ENCODE measurements at places on chromosomes 5 and 9.

DNA sequence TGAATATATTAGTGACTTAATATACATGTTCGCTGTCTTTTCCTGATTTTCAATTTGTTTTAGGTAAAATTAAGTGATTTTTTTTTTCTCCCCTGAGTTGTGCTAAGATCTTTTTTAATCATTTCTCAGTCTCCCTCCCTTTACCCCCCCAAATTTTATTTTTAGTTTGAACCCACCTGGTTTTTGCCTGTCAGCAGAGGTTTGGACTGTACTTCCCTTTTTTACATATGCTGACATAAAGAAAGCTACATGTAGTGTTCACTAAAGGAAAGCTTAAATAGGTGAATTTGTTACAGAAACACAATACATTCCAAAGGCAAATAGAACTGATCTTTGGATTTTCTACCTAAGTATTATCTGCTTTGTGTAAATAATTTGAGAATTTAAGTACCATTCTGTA lies 82.2 kb downstream of the IPO11 start:
- no peak for DNase-seq

DNA sequence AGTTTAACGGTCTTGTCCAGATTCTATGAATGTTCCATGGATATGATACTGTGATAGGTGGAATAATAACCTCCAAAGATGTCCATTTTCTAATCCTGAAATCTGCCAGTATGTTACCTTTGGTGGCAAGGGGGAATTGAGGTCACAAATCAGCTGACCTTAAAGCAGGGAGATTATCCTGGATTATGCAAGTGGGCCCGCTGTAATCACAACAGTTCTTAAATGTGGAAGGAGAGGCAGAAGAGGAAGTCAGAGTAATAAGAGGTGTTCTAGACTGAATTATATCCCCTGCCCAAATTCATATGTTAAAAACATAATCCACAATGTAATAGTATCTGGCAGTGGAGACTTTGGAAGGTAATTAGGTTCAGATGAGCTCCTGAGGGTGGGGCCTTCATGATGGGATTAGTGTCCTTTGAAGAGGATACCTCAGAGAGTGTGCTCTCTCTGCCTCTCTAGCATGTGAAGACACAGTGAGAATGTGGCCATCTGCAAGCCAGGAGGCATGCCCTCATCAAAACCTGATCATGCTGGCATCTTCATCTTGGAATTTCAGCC lies 47.6 kb upstream of the ZFAND5 start:
- DNase-seq = no peak

DNA sequence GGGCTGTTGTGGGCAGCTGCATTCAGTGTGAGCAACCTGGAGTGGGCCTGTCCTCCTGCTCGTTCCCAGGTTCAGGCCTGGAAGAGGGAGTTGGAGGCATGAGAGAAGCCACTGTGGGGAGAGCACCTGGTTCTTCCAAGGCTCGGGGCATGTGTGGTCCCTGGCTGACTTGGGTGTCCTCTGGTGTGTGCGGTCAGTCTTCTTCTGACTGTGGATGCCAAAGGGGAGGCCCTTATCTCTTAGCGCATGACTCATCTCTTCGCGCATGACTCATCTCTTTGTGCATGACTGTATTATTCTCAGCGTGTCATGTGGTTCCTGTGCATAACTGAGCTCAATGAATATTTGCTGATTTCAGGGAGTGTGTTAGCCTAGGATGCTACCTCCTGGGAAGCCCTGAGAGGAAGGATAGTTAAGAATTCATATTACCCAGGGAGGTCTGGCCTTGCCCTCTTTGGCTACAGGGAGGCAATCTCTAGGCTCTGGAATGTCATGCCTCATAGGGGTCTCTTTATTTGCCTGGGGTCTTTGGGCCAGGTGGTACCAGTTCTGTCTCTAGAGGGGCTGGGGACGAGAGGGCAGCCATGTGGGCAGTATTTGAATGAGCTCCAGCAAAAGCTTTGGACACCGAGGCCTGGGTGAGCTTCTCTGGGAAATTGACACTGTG lies 188.7 kb downstream of the HSPA4 start:
- DNase-seq = no peak

- DNase-seq = no peak
Observed at GRCh38 chr5:1952444-1953099, 69.8 kb upstream of the IRX4 start.

DNA sequence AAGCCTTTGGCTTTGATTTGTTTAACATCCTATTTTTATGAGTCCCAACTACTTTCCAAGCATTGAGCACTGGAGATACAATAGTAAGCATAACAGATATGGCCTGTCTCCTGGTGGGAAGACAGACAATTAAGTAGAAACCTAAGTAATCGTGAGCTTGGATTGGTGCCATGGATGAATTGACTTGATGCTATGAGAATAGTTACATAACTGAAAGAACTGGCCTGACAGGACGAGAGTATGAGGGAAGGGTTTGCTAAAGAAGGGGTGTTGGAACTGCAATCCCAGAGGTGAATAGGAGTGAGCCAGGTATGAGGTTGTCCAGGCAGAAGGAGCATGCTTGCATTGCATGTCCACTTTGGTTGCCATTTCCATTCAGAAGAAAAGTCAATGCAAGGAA lies 52.4 kb downstream of the GPR21 start:
- DNase-seq = no peak

DNA sequence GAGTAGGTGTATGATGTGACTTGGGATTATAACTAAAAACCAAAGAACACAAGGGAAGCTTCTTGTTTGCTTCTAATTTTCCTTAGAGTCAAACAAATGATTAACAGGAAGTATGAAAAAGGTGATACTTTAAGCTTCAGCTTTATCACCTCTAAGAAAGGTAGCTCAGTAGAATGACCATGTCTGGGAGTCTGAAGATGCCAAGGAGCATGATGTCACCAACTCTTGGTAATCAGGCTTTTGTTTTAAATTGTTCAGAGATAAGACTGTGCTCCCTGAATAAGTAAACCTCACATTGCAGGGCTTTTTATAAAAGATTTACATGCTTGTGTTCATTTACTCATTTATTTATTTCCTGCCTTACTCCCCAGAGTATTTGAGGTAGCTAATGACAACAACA lies 169.9 kb downstream of the FER start:
- no peak for DNase-seq

DNA sequence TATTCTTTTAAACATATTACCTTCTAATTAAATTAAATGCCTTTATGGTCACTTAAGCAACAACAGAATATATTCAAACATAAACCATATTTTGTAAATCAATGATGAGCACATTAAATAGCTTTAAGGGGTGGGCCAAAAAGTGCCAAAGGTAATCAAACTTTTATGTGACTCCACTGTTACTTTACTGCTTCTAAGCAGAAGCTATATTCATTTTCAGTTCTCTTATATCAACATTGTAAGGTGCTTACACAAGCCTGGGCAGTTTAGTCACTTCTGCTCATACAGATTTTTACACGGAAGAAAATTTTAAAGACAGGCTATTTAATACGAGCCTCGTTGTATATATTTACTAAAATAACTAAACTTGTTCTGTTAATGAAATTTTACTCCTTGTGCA lies 29.9 kb downstream of the RFX3 start:
- DNase-seq = no peak

- DNase-seq = no peak
Observed at GRCh38 chr5:132671000-132671399, 2.8 kb upstream of the IL4 start.

DNA sequence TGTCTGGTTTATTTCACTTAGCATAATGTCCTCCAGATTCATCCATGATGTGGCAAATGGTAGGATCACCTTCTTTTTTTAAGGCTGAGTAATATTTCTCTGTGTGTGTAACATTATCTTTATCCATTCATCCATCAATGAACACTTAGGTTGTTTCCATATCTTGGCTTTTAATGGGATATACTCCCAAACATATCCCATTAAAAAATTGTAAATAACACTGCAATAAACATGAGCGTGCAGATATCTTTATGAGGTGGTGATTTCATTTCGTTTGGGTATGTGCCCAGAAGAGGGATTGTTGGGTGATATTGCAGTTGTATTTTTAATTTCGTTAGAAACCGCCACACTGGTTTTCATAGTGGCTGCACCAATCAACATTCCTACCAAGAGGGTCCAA lies 36.2 kb upstream of the UGCG start:
- no peak for DNase-seq

GRCh38 chr5:133824661-133825254 lies 143.7 kb downstream of the C5orf15 start:
- DNase-seq = no peak

GRCh38 chr9:124514125-124514524 lies 6.9 kb upstream of the NR5A1 start:
- DNase-seq = no peak

DNA sequence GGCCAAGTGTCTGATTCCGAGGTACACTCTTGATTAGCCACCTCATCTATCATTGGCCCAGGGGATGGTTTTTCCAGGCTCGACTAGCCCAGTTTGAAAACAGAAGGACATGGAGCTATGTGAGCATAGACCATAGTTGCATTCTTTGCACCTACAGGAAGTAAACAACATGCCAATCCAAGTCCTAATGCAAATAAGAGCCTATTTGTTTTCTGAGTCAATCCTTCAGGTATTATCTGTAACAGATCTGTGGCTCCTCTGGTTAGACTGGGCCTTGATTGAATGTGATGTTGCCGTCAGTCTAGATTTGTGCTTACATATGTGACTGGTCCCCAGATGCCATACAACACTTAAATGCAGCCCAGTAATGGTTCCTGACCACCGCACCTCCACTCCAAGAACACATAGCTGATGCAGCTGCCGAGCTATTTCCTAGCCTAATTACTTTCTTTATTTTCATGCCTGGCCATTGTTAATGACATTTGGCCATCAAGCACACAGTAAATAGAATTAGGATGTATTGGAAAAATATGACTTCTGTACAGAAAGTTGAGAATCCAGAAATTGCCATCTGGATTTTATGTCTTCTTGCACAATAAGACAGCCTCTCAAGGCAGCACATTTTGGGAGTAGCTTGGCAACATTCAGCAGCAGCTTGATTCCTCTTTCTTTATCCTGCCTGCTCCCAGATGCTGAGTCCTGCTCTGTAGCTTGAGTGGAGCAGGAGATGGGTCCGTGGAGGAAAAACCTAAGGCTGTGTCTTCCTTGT lies 29.5 kb upstream of the ARHGAP26 start:
- no peak for DNase-seq

DNA sequence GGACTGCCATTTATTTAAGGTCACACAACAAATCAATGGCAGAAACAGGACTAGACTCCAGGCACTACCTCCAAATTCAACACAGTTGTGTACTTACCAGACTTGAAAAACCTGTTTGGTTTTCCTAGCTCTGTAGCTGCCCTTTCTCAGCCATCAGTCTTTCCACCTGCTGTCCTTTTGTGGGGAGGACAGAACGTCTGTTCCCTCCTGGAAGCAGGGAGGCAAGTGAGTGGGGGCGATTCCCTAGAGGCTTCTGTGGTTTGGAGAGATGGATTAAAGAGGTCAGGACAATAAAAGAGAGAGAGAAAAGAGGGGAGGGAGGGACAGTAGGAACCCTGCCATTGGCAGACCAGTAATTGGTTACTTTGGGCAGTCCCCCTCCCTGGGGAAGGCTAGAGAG lies 14.7 kb downstream of the ASTN2 start:
- no peak for DNase-seq

- DNase-seq = no peak
Observed at GRCh38 chr9:70091572-70091971, 47.9 kb downstream of the MAMDC2 start.

- DNase-seq = no peak
Observed at GRCh38 chr9:114995681-114996221, 65.4 kb upstream of the TNFSF8 start.

DNA sequence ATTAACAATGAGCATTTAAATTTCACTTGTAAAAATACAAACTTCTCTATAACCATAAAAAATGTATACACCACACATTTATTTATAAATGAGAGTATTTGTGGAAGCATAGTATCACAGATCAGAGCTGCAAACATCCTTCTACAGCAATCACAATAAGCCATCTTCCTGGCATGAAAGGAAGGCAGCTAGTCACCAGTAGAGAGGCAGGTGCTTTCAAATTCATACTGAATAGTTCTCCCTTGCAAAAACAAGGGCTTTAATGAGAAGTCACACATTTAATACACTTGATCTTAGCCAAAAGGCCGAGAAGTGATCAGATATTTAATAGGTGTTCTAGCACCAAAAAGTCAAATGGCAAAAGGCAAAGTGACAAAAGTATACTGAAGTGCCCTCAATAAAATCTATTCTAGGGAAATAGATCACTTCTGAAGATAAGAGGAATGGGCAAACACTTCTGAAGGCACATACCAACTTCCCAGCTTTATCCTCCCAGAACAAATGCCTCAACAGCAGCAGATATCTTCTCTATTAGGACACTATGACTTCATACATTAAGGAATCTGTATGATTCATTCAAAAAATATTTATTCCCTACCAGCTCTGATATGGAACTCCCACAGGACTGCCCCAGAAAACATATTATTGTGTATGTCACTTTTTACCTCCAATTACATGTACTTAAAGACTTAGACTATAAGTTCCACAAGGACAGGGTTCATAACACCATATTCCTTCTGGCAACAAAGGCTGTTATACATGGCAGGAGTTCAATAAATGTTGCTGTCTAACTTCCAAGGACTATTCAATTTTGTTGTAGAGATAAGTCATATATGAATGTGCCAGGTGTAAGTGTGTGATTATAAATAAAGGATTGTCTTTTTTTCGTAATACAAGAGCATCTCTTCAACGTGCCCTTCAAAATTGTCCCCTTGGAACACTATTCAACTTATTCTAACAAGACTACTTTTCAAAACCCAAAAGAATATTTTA lies 31.7 kb downstream of the MAPKAP1 start:
- no peak for DNase-seq

- no peak for DNase-seq
Observed at GRCh38 chr9:81174023-81174422, 515.3 kb downstream of the TLE1 start.

GRCh38 chr5:179880066-179880650 lies 21.5 kb upstream of the MRNIP start:
- DNase-seq = no peak

DNA sequence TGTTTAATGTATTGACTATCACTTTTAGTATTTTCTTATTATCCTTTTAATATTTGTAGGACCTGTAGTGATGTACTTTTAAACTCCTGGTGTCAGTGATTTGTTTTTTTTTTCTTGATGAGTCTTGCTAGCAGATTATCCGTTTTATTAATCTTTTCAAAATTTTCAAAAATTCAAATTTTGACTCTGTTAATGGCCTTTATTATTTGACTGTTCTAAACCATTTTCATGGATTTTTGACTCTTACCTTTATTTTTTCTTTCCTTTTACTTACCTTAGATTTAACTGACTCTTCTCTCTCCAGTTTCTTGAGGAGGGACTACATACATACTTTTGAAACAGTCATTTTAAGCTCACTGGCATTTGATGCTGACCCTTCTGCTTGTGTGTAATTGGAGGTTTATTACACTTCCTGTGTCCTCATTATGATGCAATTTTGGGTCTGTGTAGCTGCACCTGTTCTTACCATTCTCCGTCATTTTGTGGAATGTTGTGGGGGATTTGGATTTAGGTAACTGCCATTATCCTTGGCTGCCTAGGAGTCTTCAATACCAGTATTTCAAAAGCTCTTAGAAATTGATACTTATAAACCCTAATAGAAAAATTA lies 32.0 kb upstream of the EXOC3 start:
- no peak for DNase-seq

DNA sequence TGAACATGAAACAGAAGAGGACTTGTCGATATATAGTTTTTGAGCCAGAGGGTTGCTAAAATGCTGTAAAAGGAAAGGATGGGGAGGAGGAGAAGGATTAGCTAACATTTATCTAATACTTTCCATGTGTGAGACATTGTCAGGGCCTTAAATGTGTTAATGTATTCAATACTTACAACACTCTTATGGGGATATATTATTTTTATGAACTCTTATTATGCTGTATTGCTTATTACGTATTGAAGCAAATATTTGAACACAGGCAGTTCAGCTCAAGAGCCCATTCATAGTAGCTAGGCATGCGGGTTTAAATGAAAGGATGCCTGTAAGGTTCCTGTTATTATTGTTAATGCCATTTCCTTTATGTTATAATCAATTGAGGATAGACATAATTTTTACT lies 391.5 kb downstream of the CCDC171 start:
- DNase-seq = no peak

Data from cortex of kidney (tissue), 1 donor.